ENCODE measurements at places on chromosomes 3 and 15.
A peak's percentile ranks its signal among the peaks of the same experiment; 100 is the strongest.

DNA sequence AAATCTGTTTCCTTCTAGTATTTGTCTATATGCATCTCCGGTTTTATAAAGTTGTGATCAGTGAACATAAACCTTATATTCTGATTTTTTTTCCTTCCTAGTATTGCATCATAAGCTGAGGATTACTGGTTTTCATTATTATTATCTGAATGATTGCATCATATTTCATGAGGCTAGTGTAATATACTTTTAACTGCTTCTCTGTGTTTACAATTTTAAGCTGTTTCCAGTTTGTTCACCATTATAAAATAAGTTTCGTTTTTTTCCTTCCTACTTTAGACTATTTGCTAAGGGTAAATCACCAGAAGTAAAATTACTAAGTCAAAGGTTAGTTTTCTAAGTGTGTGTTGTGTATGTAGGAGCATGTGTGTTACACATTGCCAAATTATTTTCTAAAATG, 20.2 kb downstream of the SEMA6D start:
- no peak for DNase-seq

- DNase-seq = no peak
Observed at GRCh38 chr3:12408984-12409683, 75.1 kb upstream of the TSEN2 start.

DNA sequence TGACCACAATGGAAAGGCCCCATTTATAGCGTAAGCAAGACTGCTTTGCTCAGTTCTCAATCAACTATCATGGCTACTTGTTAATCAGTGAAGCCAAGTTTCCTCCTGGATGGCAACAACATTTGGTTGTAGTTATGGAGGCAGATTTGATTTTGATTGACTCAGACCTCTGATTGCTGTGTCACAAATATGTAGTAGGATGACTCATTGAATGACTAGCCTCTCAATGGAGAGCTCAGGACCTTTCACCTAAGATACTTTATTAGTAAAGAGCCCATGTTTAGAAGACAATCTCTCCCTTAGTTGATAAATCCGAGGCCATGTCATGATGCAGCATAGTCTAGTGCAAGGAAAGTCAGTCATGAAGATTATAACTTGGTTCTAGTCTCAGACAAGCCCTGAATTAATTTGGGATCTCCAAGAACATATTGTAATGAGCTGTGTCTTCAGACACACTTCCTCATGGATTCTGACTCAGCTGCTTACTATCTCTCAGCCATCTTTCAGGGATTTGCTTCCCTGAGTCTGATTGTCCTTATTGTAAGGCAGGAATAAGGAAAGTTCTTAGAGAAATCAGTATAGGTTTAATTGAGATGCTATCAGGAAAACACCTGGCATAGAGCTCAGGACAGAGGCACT, 397.4 kb upstream of the TMCO5A start:
- no peak for DNase-seq

GRCh38 chr3:9201266-9201665, 48.2 kb downstream of the SRGAP3 start:
- DNase-seq = no peak

DNA sequence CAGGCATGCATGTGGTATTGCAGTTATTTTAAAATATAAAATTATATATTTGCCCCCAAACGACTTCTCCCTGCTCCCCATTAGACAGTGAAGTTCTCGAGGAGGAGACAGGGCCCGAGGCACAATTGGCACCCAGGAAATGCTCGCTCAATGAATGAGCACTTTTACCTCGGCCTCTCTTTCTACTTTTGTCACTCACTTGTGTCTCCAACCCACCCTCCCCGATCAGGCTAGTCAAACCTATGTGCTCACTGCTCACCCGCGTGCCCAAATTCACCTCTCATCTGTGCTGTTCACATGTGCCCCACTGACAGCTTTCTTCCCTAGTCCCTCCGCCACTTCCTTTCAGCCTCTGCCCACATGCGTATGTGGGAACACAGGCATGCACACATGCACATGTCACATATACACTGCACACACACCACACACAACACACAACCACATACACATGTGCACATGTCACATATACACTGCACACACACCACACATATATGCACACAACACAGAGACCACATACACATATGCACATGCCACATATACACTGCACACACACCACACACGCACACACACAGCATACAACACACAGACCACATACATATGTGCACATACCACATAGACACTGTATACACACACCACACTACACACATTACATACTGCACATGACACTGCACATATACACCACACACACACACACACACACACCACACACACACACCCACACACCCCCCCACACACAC, 46.3 kb upstream of the DLG1 start:
- DNase-seq = no peak

DNA sequence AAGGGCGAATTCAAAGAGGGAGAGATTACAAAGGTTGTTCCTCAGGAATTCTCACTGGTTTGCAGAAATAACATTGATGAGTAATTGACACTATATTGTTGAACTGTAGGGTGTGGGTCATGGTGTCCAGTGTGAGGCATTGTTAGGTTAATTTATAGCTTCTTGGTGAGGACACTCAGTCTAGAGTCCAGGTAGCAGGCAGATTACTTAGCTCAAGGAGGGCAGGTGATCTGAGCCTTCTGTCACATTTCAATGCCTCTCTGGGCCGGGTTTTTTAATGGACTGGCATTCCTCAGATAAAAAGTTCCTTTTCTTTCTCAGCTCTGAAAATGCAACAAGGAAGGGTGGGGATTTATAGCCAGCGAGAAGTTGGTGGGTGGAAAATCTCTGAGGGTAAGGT, 194.2 kb upstream of the PROK2 start:
- DNase-seq = no peak

DNA sequence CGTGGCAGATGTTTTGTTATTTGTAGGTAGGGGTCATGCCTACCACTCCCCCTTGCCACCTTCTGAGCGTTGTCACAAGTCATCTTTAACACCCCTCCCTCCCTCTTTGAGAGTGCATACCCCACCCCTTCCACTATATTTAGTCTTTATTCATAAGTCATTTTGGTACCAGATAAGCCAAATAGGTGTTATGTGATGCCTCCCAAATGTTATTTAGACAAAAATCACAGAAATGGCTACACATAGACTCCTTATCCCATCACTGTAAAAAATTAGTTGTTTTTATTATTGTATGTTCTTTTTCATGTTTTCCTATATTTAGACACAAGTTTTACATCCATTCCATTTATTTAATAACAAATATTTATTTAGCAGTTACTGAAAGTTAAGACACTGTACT, 93.1 kb downstream of the IL1RAP start:
- no peak for DNase-seq

DNA sequence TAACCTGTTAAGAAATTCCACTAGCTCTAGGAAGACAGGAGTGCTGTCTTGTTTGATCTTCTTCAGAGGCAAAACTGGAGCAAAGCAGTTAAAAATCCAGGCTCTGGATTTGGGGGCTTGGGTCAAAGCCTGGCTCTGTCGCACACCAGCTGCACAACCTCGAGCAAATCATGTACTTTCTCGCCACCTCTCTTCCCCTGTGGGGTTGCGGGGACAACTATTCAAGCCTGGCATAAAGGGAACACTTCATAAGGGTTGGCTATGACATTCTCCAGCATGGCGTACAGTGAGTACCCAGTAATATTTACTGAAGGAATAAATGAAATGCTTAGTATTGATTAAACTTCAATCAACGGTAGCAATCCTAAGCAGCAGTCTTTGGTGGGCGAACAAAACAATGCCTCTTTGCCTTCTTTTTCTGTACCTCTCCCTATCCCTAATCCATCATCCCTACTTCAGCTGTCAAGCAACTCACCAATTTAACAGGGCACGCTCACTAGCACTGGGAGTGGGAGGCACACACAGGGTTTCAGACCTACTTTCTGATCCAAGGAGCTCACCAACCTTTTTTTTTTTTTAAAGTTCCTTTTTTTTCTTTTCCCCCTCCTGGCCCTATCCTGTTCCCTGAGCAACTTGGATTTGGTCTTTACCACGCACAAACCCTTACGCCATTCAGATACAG, 33.0 kb downstream of the GNB5 start:
- DNase-seq = no peak

- no peak for DNase-seq
Observed at GRCh38 chr15:26179906-26180305, 316.8 kb upstream of the ATP10A start.

- no peak for DNase-seq
Observed at GRCh38 chr3:41143421-41144031, 55.8 kb upstream of the CTNNB1 start.

- DNase-seq = no peak
Observed at GRCh38 chr15:65517866-65518207, 348 bp upstream of the DPP8 start.

DNA sequence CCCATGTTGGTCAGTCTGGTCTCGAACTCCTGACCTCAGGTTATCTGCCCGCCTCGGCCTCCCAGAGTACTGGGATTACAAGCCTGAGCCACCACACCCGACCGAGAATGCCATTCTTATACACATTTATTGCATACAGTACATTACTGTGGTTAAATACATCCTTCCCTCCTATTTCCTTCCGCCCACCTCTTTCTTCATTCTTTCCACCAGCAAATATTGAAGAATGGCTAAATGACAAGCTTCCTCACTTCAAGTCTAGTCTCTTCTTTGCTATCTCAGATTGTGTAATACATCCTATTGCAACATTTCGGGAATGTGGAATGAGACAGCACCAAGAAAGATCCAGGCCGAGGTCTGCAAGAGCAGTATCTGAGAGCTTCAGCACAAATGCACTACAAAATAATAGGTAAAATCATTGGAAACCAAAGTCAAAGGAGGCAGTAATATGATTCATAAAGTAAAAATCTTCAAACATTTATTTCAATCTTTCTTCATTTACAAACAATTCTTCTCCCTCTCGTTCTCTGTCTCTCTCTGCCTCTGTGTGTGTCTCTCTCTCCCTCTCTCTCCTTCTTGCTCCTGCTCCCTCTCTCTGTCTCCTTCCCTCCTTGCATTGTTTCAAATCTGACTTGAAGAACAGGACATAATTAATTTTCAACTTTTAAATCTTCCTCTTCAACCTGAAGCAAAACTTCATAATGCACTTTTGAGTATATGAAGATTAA, 94.7 kb upstream of the TGFBR2 start:
- DNase-seq = peak; percentile 76

- DNase-seq = peak; percentile 71
Observed at GRCh38 chr3:107846279-107846852, 244.5 kb downstream of the CD47 start.

DNA sequence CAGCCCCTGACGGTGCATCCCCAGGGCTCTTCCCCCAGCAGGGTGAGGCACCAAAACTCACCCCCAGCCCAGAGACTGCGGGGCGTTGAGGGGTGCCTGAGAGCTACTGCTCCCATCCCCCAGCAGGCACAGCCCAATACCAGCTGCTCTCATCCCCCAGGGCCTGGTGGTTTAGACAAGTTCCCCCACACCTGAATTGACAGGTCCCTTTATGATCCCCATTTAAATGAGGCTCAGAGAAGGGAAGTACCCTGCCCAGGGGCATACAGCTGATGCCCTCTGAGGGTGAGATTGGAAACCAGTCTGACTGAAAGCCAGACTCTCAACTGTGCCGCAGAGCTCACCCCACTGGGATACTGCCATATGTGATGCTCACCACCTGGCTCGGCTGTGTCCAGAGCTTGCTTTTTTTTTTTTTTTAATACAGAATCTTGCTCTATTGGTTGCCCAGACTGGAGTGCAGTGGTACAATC, 20.1 kb downstream of the DUSP7 start:
- DNase-seq = no peak

GRCh38 chr3:55654123-55654760, 167.1 kb upstream of the WNT5A start:
- DNase-seq = no peak

DNA sequence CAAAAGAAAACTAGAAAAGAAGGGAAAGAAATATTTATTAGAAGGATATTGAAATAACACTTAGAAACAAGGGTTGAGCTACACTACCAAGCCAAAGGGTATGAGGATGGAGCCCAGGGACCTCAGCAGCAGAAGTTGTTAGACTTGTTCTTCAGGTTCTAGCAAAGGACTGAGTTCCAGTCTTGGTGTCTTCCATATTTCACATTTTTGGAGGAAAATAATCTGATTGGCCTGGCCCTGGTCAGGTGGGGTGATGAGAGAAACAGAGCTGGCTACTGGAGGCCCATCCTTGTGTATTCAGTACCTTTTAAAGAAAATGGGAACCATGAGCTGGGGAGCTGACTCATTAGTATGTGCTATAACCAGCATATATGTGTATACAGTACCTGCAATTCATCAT, 28.2 kb downstream of the PPP4R2 start:
- no peak for DNase-seq

- DNase-seq = no peak
Observed at GRCh38 chr3:112092496-112093179, 6.4 kb downstream of the C3orf52 start.

DNA sequence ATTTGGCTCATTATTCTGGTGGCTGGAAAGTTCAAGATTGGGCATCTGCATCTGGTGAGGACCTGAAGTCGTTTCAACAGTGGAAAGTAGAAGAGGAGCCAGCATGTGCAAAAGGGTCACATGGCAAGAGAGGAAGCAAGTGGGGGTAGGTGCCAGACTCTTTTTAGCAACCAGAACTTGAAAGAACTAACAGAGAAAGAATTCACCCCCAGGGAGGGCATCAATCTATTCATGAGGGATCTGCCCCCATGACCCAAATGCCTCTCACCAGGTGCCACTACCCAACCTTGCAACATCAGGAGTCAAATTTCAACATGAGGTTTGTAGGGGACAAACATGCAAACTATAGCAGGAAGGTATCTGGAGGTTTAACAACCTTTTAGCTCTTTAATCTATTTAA, 10.3 kb upstream of the RYK start:
- no peak for DNase-seq

DNA sequence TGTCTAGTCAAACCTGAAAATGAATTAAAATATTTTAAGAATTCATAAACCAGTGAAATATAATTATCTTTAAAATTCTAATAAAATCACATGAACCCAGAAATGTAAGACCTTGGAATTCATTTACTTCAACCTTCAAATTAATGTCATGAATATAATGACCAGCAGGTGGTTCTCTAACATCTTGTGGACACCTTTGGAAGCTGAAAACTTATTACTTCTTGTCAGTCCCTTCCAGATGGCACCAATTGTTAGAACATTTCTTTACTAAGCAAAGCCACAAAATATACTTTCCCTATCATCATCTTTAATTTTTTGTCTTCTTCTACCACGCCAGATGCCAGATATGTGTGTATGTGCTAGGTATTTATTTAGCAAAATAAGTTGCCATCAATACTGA, 240.0 kb downstream of the MBNL1 start:
- DNase-seq = peak; percentile 34

DNA sequence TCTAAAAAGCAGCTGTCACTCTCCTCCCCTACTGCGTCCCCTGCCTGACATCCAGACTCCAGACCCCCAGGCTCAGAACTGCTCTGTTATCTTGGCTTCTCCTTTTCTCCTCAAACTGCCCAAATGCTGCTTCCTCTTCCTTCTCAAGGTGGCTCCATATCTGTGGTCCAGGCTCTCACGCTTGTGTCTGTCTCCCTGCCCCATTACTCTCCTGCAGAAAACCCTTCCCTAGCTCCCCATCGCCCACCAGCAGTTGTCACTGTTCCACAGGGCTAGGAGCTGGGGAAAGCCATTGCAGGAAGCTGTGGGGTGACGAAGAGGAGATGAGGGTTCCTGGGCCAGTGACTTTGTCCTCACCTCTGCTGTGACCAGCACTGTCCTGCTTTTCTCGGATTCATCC, 30.7 kb upstream of the CGNL1 start:
- no peak for DNase-seq

Measured in suppressor macrophage treated with lipopolysaccharide for 1 hour (primary cell).